ENCODE measurements at places on chromosomes 2 and 18. TPM values are rescaled to one million over a fixed set of nuclear protein-coding genes. Genes with fewer than 3 reads are reported as not detected.

Gene ARHGAP15
- not detected for total RNA-seq

Gene GPR39
- total RNA-seq: 9.0 TPM

Gene CRIM1
- total RNA-seq: 490 TPM

Gene PCBP1
- 33.6 TPM for total RNA-seq

Gene SERPINB4
- total RNA-seq: not detected

GRCh38 chr2:15991231-15991630 is 50.9 kb downstream of the MYCN start:
- DNase-seq: no peak

GRCh38 chr2:217116610-217117009 is 256.7 kb upstream of the TNP1 start:
- DNase-seq: no peak

- DNase-seq: no peak
Observed at GRCh38 chr2:164933671-164934189, 21.6 kb downstream of the SLC38A11 start.

DNA sequence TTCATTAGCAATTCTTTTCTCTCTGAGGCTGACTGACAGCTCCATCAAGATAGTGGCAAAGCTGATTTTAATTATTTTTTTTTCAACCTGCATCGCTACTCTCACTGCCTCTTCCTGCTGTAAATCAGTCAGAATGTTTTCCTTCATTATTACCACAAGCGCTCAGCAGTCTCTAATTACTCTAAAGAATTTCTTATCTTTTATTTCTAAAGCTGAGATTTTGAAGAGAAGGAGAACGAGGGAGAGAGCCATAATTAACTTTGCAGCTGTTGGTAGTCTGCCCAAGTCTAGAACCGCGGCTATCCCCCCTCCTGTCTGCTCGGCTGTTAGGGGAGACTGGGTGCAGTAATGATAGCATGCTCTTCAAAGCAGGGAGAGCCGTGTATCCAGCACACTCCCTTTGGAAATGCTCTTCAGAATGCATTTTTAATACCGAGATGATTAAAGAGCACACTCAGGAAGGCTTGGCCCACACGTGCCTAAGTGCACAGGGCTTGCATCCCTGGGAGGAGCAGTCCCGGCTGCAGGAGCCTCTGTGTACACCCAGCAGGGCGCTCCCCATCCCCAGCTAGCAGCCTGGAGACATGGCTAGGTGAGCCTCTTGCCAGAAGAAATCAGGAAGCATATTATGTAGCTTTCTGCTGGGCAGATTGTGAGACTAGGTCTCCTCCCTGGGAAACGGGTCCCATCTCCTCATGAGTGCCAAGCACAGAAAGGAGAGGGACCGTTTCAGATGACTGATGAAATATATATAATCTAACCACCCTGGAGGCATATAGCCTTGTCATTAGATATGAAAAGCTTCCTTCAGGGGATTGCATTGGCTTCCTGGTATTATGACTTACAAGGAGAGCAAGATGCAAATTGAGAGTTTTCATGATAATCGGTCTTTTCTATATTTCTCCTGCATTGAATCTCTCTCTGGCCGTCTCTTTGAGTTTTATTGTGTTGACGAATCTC is 555.2 kb downstream of the CMPK2 start:
- DNase-seq: no peak

GRCh38 chr2:129778584-129778877 is 200.9 kb upstream of the RAB6C start:
- no peak for DNase-seq

DNA sequence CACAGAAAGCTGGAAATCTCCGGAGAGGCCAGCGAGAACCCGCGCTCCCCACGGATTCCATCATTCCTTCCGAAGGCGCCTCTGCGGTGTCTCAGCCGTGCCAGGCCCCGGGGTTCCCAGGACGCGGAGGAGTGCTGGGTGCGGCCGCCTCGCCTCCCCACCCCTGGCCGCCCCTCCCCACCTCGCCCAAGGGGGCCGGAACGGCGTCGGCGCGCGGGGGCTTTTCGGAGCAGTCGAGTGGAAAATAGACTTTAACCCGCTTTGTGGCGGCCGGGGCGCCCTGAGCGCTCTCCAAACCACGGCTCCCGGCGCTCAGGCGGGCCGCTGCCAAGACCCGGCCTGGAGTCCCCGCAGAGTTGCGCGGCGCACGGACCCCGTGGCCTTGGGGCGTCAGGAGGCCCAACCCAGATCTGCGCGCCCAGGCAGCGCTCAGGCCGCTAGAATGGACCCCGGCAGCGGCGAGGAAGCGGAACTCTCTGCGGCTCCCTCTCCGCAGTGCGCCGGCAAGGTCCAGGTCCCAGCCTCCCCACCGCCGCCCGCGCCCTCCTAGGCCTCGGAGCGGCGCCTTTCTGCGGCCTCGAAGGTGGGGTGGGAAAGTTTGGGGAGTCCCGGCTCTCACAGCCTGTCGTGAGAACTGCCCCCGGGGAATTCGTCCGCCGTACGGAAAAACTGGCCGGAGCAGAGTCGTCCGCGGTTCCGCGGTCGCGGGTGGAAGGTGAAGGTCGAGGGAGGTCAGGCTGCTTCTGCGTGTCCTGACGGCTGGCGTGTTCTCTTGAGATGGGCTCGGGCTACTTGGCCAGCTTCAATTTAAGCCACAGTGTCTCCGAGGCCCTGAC is 1.2 kb upstream of the EMX1 start:
- DNase-seq: no peak

GRCh38 chr2:238182362-238182761 is 21.1 kb downstream of the ILKAP start:
- DNase-seq: no peak
